ENCODE measurements at places on chromosomes 11 and 22. TPM values are rescaled to one million over a fixed set of nuclear protein-coding genes. Genes with fewer than 3 reads are reported as not detected.

Gene CARD16
- 65.6 TPM for total RNA-seq

Gene EFCAB6
- 0.13 TPM for total RNA-seq

Gene PHRF1
- total RNA-seq, result 23.8 TPM

Gene GLB1L2
- total RNA-seq, result 0.39 TPM

Gene MUC5B
- total RNA-seq, result not detected

Gene SLC22A8
- total RNA-seq, result not detected

Gene CCDC89
- not detected for total RNA-seq

Gene POLD4
- total RNA-seq, result 32.4 TPM

Gene MS4A6A
- 0.63 TPM for total RNA-seq

Gene MED17
- 20.9 TPM for total RNA-seq

Gene SUSD2
- 0.26 TPM for total RNA-seq

Gene ATL3
- total RNA-seq, result 85.6 TPM

Gene ROBO4
- total RNA-seq, result 278 TPM

Gene DAGLA
- total RNA-seq, result 1.7 TPM

Gene KIRREL3
- not detected for total RNA-seq

Gene EXT2
- 128 TPM for total RNA-seq

Gene OR51B5
- total RNA-seq, result not detected

Gene DEUP1
- not detected for total RNA-seq

Gene TRIM6
- total RNA-seq, result 3.9 TPM

Gene LYVE1
- 441 TPM for total RNA-seq

Gene ZFTA
- total RNA-seq, result 12.9 TPM

Gene CEND1
- total RNA-seq, result under 0.01 TPM

Gene IGSF9B
- total RNA-seq, result not detected

Gene RFPL3
- total RNA-seq, result not detected

Gene MS4A14
- not detected for total RNA-seq

Gene CAPN5
- total RNA-seq, result 3.5 TPM

Gene OR2AG1
- not detected for total RNA-seq

Gene XKR3
- total RNA-seq, result not detected

Gene C11orf97
- total RNA-seq, result not detected

Gene PTPRCAP
- total RNA-seq, result 0.51 TPM

Gene DEPDC7
- under 0.01 TPM for total RNA-seq

Gene DPP3
- 49.9 TPM for total RNA-seq

Gene GDPD4
- total RNA-seq, result not detected

Gene GPR83
- total RNA-seq, result under 0.01 TPM

Gene TRPM5
- not detected for total RNA-seq

Gene MCM5
- total RNA-seq, result 60.5 TPM

Gene DMC1
- total RNA-seq, result 0.90 TPM

Gene UBQLN3
- total RNA-seq, result not detected

Gene CD3E
- total RNA-seq, result not detected

Gene LPXN
- 2.0 TPM for total RNA-seq

Gene OR51I1
- not detected for total RNA-seq

Gene UNC93B1
- 25.2 TPM for total RNA-seq

Gene SHISAL1
- under 0.01 TPM for total RNA-seq

Gene OR4D5
- not detected for total RNA-seq

Gene KRTAP5-4
- total RNA-seq, result not detected
